ENCODE measurements at places on chromosomes 4 and X. TPM values are rescaled to one million over a fixed set of nuclear protein-coding genes. Genes with fewer than 3 reads are reported as not detected.

The PDGFRA gene
- total RNA-seq, result 10.8 TPM

DNA sequence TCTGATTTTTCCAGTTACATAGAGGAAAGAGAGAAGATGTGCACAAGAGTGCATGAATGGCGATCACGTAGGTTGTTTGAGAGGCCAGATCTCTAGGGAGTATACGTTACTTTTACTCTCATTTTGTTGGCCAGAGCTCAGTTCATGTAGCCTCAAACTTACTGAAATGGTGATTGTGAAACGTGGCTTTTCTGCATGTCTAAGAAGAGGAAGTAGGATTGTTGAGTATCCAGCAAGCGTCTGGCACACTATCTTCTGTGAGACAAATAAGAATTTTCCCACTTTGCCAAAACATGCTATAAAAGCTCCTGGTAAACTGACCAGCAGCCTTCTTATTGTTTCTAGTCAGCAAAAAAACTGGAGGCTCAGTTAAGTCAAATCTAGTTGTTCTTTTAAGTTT lies 264.5 kb upstream of the EMCN start:
- DNase-seq, result no peak

The RNF212 gene
- 11.8 TPM for total RNA-seq

The TREX2 gene
- total RNA-seq, result 1.7 TPM

DNA sequence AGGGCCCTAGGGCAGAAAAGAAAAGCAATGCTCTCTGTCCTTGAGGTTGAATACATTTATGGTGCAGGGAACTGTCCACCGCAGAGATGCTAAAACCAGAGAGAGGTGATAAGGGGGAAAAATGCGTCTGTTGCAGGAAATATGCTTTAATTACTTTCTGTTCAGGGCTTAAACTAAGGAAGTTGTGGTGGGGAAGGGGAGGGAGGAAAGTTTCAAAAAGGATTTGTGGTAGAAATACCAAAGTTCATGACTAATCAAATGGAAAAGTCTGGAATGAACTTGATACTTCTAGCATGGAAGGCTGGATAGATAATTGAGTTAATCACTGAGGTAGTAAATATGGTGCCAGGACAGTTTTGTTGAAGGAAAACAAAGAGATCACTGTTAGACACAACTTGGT lies 99.0 kb downstream of the ASB9 start:
- DNase-seq, result no peak

- DNase-seq, result no peak
Measured at GRCh38 chr4:5446595-5447226, 261.6 kb downstream of the EVC2 start.

DNA sequence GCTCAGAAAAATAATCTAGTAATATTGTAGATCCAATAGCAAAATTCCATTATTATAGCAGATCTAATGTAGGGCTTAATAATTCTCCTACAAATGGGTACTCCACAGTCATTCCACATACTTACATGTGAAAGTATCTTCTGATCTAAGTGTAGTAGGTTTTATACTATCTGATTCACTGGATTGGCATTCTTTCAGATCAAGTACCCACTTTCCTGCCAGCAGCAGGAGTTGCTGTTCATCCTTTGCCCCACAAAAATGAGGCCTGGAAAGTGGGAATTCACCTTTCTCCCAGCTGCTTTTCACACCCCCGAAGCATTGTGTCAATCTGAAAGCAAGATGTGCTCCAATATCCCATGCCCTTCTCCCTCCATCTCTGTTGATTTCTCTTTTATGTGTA lies 77.1 kb upstream of the RXFP1 start:
- no peak for DNase-seq

The ZNF732 gene
- total RNA-seq, result 41.6 TPM

DNA sequence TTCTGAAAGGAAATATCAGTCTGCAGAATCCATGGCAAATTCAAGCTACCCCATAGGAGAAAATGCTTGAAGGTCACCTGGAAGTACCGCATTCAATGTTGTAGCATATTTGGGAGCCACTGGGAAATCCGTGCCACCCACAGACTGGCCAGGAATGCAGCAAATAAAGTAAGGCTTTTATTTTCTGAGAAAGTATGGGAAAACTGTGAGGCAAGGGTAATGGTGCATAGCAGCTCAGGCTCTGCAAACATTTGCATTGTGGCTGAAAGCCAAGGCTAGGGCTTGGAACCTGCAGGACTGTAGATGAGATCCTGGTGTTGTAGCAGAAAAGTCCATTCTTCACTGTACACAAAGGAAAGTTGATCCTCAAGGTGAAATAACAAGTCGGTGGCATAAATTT lies 450.9 kb upstream of the NR3C2 start:
- DNase-seq, result no peak

GRCh38 chrX:108795240-108795639 lies 58.9 kb upstream of the IRS4 start:
- peak; percentile 4 for DNase-seq

The PAGE4 gene
- total RNA-seq, result not detected

GRCh38 chrX:148310426-148311165 lies 189.8 kb upstream of the AFF2 start:
- DNase-seq, result no peak

GRCh38 chr4:4945021-4945420 lies 74.2 kb downstream of the CYTL1 start:
- DNase-seq, result no peak

The VSIG4 gene
- total RNA-seq, result not detected

The MRFAP1 gene
- 154 TPM for total RNA-seq

DNA sequence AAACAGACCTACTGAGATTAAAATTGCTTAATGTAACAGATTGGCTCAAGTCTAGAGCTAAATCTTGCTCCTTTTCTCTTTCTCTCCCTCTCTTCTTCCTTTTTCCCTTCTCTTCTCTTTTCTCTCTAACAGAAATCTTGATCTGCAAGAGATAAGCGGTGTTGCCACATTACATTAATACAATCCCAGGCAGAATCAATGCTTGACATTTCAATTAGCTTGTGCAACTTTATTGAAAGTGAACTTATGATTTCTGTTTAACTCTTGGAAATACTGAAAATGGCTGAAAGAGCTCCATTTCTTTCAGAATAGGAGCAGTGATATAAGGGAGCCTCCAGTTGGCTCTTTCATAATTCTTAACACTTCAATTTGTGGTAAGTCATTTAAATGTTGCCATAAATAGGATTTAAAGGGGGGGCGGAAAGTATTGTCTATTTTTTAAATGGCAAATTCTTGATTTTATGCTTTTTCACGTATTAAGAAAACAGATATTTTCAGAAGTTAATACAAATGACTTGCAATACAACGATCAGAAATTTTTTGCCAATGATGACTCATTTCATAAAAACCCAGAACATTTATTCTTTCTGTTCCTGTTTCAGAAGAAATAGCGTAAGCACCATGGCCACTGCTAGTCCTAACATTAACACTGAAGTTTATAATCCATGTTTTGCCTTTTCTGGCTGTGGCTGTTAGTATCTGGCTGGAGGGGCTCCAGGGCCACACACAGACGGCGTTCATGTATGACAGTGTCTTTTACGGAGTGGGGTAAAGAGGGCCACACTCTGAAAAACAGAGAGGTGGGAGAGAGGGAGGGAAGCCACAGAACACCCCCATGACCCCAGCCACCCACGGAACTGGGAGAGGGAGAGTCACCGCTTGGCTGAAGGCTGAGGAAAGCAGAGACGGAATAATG lies 115.7 kb upstream of the FAT1 start:
- no peak for DNase-seq

The LONRF3 gene
- total RNA-seq, result 0.10 TPM

The MTNR1A gene
- total RNA-seq, result 1.4 TPM

DNA sequence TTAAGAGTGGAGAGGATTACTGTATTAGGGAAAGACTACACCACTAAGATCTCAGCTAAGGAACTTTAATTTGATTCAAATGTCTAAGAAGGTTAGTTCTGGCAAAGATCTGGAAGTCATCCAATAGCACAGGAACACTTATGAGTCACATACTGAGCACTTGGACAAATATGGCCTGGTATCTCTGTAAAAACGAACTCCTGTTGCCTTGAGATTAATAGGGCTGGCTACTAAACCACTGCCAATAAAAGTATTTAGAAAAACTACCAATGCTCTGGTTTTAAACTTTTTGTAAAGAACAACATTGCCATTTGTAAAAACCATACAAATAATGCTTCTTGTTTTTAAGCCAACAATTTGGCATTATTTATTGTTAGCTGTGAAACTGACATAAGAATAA lies 70.5 kb downstream of the SEC24D start:
- no peak for DNase-seq

GRCh38 chrX:4588056-4588455 lies 874.6 kb upstream of the PRKX start:
- no peak for DNase-seq

DNA sequence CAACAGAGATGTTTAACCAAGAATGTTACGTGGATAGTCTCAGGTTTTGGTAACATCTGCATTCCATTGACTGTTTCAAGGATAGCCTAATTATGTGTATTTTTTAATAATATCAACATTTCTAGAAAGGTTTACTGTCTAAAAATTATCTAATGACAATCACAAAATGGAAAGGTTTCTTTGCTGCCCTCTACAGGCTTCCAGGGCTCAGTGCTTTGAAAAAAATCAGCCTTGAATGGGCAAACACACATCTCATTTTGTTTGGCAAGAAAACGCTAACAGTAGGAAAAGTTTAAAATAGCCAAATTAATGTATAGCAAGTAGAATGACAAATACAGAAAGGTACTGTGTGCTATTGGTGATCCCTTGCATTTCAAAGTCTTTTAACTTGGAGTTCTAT lies 223.4 kb upstream of the PRPS2 start:
- peak; percentile 15 for DNase-seq

The TMPRSS11E gene
- total RNA-seq, result 1.4 TPM

DNA sequence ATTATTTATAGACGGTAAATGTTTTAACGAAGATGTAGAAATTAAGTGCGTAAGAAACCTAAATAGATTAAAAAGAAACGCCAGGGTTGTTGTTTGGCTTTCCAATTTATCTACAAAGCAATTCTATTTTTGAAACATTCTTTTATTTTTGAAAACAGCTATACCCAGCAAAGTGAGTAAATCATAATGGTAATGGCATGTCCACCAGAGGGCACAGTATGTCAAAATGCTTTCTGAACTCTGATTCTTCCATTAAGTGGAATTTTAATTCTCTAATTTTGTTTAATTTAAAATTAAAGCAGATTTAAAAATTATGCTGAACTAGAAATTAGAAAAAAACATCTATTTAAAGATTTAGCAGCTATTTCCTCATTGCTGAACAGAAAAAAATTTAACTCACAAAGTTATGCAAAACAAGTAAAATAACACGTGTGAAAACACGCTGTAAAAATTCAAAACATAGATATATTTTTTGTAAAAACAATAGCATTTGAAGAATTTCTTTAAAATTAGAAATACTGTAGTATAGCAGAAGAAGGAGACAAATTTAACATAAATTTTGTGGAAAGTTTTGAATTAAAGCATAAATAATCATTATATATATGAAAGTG lies 26.5 kb downstream of the RASSF6 start:
- DNase-seq, result peak; percentile 43
